ENCODE measurements at places on chromosomes 16 and 17.

- DNase-seq: no peak
These were observed 94.7 kb upstream of the TNRC6C start for GRCh38 chr17:77863814-77864161.

GRCh38 chr17:45836047-45837044 lies 8.3 kb upstream of the SPPL2C start:
- no peak for DNase-seq

GRCh38 chr17:82021107-82021899 lies 1.4 kb downstream of the CENPX start:
- peak; percentile 80 for DNase-seq

GRCh38 chr16:65940711-65941110 lies 425.8 kb upstream of the CDH5 start:
- no peak for DNase-seq

DNA sequence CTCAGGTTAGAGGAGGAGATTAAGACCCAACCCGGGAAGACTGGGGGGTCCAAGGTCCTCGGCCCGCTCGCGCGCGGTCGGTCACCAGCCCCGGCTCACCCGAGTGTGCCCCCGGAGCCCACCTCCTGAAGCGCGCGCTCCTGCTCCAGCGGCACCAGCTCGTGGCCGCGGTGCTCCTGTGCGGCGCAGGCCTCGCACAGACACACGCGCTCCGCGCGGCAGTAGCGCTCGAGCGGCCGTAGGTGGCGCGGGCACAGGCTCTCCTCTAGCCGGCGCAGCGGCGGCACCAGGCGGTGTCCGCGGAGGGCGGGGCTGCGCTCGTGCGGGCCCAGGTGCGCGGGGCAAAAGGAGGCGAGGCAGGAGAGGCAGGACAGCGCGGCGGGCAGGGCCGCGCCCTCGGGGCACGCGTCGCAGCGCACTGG lies 618 bp downstream of the TRIM47 start:
- DNase-seq: peak; percentile 65

- DNase-seq: no peak
These were observed 91.1 kb downstream of the RGS9 start for GRCh38 chr17:65228287-65228686.

- DNase-seq: no peak
These were observed 16.9 kb upstream of the GLIS2 start for GRCh38 chr16:4298761-4299522.

- DNase-seq: no peak
These were observed 35.8 kb upstream of the TEKT3 start for GRCh38 chr17:15377200-15377599.

DNA sequence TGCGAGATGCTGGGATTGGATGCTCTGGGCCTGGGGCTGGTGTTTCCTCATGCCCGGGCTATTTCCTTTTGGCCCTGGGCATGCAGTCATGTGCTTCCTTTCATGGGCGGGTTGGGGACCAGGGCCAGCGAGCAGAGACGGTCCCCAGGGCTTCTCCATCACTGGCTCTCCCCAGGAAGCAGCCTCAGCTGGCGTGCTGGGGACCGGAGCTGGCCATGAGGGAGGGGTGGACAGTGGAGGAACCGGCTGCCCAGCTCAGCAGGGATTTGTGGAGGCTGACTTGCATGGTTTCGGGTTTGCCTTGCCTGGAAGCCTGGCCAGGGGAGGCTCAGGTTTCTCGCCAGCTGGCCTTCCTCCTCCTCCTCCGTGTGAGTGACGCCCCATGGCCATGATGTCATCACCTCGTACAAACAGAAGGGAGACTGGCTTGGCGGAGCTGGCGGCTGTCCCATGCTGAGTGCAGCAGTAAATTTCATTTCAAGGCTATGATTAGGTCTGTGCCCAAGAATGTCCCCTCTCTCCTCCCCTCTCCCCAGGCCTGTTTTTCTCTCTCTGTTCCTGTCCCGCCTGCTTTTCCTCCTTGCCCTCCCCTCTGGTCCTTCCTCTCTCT lies 8.9 kb upstream of the TIMP2 start:
- peak; percentile 87 for DNase-seq

- DNase-seq: no peak
These were observed 45.1 kb downstream of the NOG start for GRCh38 chr17:56638591-56639051.

DNA sequence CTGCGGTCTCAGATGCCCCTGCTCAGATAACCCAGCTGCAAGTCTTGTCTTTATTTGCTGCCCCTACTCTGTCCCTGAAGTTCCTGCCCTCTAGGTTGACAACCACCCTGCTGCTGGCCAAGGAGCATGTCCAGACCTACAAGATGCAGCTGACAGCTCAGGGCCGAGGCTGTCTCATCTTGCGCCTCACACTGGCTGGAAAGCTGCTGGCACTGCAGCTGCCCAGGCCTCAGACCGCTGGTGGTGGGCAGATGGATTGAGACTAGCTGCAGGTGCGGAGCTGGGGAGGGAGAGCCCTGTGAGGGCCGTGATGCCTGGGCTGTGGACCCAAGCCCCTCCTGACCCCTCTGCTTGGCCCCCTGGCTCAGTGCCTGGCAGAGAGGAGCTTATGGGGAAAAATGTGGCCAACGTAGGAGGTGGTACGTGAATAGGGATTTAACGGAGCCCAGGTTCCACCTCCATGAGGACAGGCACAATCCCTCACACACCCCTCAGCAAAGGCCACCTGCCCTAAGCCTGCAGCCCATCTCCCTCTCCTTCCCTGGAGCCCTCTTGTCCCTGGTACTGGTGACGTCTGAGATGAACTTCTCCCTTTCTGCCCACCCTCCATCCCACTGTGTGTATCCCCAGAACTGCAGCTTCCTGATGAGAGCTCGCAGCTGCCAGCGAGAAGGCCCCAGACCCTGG lies 8.3 kb upstream of the GALK1 start:
- DNase-seq: no peak

Measured in globus pallidus (tissue), 1 donor.